ENCODE measurements at places on chromosomes 12 and 14.

GRCh38 chr12:116703214-116703795 is 34.6 kb downstream of the SPRING1 start:
- peak; percentile 23 for DNase-seq

DNA sequence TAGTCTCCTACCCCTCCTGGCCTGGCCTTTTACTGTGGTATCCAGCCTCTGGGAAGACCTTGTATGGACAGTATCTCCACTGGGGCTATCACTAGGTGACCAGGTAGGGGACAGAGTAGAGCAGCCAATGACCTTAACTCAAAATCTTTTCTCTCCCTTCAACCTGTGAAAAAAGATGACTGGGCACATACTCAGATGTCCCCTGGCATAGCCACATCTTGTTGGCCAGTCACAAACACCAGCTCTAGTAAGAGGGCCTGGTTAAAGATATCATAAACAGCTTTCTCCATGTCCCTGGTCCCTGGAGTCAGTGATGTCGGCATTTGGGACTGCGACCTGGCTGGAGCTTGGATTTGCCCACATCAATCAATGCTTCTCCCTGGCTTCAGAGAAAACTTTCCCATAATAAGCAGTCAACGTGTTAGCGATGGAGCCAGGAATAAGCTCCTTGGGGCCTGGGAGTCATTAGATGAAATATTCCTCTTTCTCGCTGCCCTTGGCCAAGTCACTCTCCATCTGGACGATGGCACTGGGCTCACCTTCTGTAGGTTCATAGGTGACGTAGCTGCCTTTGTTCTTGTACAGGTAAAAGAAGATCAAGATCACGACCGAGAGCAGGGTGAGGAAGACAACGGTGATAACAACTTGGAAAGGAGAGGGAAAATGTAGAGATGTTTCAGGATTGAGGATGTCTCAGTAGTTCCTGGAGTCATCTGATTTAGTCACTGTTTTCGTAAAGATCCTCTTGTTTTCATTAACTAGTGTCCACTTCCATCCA is 7.0 kb downstream of the DAZAP2 start:
- DNase-seq: no peak

DNA sequence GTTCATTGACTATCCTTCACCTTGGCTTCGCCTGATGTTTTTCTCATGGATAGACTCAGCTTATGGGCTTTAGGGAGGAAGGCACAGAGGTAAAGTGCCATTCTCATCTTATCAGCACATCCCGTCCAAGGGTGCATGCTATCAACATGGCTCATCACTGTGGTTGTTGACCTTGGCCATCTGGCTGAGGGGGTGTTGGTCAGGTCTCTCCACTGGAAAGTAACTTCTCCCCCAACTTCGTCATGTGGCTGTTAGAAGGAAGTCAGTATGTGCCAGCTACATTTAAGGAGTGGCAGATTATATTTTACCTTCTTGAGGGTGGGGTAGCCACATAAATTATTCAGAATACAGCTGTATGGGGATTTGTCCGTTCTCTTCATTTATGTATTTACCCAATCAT is 68.9 kb downstream of the EML1 start:
- no peak for DNase-seq

- DNase-seq: no peak
Observed at GRCh38 chr14:32977913-32978312, 39.2 kb downstream of the NPAS3 start.

GRCh38 chr14:71651228-71651627 is 281.0 kb upstream of the RGS6 start:
- no peak for DNase-seq

DNA sequence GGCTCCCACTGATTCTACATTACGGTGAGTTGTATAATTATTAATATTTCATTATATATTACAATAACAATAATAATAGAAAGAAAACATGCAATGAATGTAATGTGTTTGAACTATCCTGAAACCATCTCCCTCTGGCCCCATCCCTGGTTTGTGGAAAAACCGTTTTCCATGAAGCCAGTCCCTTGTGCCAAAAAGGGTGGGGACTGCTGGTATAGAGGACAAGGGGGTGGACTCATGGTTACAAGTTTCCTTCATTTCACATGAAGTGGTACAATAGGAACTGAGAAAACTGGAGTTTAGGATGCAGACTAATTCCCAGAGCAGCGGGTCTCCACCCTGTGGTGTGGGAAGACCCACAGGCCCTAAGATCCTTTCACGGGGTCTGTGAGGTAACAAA is 3.0 kb upstream of the C1RL start:
- DNase-seq: no peak

DNA sequence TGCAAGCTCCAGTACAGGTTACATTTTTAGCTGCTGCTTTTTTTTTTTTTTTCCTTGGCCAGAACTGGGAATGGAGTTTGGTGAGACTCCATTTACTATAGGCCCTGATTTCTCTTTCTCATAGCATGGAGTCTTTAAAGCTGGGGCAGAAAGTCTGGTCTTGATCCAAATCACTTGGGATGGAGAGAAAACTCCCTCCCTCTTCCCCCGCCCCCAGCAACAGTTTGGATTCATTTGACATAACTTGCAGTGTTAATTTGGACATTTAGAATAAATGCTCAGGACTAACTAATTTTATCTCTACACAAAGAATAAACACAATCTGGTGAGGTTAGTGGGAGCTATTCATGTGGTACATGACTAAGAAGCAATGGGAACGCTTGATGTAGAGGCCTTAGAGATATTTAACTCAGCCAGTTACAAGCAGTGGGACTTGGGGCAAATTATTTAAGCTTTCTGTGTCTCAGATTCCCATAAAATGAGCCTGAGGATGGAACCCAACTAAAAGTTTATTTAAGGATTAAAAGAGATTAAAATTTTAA is 107.3 kb upstream of the ARHGAP5 start:
- no peak for DNase-seq

DNA sequence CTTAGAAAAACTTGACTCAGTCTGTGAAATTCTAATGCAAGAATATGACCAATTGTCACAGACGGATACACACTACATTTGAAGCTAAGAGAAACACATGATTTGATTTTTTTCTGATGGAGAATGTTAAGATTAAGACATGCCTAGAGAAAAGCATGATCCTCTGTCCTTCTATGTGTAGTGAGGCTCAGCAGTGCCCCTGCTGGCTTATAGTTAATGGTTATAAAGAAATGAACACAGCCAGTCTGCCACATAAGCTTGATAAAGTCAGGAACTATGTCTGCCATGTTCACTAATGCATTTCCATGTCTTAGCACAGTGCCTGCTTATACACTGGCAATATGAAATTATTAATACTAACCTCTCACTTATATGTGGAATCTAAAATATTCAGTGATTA is 168.1 kb upstream of the DAAM1 start:
- DNase-seq: no peak

GRCh38 chr14:70595443-70596185 is 4.8 kb downstream of the MED6 start:
- DNase-seq: no peak

GRCh38 chr12:44464180-44464579 is 411.9 kb downstream of the NELL2 start:
- no peak for DNase-seq

- DNase-seq: no peak
Observed at GRCh38 chr12:6341417-6342139, at the start of gene TNFRSF1A. TNFRSF1A (minus strand) TSS chr12:6342076; CDS start chr12:6341814, 262 bp downstream.

- no peak for DNase-seq
Observed at GRCh38 chr14:32224737-32225377, 21.8 kb upstream of the RNU6-8 start.

DNA sequence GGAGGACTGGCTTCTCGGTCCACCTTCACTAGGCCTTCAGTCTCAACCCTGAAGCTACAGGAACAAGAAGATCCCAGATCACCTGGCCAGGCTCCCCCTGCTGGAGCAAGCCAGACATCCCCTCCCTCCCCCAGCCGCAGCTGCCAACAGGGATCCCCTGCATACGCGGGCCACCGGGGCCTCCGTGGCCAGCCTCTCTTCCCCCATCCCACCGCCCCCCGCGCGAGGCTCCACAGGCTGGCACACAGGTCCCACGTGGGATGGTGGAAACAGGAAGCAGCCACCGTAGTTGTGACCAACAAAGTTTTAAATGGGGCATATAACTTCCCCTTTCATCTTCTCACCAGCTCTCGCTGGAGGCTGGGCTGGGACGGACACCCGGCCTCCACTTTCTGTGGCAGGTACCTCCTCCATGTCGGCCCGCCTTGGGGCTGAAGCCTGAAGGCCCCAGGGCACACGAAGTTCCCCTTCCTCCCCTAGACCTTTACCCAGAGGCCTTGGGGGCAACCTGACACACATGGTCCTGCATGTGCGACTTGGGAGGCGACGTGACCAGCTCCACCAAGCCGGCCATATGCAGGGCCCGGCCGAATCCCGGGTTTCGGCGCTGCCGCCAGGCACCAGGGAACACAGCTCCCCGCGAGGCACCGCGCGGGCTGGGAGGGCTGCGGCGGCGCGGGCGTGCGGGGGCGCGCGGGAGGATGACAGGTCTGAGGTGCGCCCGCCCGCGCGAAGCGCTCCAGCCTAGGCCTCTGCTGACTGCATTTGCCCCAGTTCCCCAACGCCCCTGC is 44.4 kb upstream of the PNMA1 start:
- DNase-seq: peak; percentile 46

DNA sequence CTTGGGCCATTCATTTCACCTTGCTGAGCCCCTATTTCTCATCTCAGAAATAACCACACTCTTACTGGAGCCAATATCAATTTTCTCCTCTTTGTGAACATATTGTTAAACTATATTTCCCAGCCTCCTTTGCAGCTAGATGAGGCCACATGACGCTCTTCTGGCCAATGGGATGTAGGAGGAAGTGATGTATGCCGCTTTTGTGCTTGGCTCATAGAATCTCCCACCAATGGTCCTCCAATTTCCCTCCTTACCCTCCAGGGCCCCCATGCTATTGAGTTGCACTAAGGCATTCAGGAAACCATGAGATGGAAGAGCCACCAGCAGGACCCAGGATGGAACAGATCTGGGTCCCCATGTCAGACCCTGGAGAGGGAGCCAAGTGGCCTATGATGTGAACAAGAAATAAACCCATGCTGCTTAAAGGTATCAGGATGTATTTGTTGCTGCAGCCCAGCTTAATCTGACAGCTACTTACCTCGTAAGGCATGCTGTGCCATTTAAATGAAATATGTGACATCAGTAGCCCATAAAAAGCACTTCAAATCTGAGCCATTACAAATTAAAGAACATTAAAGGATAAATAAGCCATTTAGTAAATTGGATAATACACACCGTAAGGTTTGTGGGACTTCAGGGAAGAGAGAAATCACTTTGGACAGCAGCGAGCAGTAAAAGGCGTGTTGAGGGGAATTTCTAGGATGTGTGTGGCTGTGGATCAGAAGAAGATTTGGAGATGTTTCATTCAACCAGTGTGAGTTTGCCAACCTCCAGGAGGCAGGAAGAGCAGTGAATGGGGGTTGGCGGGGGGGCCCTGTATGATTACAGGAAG is 24.4 kb upstream of the BDKRB2 start:
- DNase-seq: no peak

DNA sequence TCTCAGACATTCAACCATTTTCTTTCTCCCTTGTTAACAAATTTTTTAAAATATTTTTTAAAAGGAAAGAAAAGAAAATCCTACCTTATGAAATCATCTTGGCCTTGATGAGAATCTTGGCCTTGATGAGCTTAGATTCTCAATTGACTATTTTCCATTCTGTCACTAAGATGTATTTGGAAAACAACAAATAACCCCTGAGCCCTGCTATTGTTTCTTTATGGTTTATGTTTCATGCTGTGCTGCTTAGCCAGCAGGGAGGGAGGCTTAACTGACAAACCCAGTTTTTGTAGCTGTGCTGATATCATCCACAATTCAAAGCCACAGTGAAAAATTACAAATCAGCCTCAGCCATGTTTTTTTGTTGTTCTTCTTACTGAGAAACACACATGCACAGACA is 404.1 kb downstream of the RAD51B start:
- DNase-seq: no peak

- no peak for DNase-seq
Observed at GRCh38 chr12:46354802-46355199, 17.8 kb downstream of the SLC38A2 start.

- no peak for DNase-seq
Observed at GRCh38 chr12:127546721-127547505, 720.1 kb upstream of the TMEM132C start.

DNA sequence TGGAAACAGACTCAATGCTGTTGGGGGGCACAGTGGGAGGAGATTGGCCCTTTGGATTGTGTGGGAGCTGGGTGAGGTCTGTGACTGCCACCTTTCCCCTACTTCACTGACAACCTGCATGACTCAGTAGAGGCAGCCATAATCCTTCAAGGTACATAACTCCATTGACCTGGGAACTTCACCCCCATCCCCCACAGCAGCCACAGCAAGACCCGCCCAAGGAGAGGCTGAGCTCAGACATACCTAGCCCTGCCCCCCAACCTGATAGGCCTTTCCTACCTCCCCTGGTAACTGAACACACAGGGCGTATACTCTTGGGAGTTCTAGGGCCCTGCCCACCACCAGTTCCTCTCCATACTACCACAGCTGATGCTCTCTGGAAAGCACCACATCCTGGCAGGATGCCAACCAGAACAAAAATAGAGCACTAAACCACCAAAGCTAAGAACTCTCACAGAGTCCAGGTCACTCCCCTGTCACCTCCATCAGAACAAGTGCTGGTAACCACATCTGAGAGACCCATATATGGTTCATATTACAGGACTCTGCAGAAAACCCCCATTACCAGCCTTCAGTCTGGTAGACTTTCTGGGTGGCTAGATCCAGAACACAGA is 703.9 kb downstream of the FSCB start:
- DNase-seq: no peak

DNA sequence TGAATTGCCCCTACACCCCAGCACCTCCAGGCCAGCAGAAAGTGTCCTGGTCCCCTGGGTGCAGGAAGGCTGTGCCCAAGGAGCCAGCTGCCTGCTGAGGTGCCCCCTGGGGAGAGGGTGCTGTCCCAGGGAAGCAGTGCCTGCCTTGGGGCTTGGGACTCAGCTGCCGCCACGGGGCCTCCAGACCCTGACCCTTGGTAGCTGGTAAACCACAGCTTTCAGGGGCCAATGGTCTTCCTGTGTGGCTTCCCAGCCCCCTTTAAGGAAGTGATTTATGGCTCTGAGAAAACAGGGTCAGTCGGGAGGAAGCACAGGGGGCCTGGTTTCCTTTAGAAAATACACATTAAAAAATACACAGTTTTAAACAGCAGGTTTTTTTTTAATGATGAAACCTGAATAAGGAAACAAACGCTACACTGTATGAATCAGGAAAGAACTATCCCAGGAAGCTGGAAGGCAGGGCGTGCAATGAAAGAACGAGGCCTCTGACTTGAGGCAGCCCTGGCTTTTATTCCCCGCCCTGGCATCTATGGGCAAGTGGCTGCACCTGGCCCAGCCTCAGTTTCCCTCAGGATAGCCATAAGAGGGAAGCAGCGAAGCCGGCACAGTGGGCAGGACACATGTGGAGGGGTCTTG is 40.6 kb upstream of the EML1 start:
- no peak for DNase-seq

GRCh38 chr12:52310622-52311284 is 10.4 kb downstream of the KRT83 start:
- no peak for DNase-seq
